ENCODE measurements at places on chromosomes 4 and X. TPM values are rescaled to one million over a fixed set of nuclear protein-coding genes. Genes with fewer than 3 reads are reported as not detected.

Gene MAGEE2
- not detected for total RNA-seq

Gene RTL5
- total RNA-seq, result 1.1 TPM

Gene NOX1
- not detected for total RNA-seq

Gene SFRP2
- under 0.01 TPM for total RNA-seq

Gene FDCSP
- total RNA-seq, result not detected

Gene RNF212
- total RNA-seq, result 0.32 TPM

Gene TRIM60
- total RNA-seq, result not detected

Gene FAM9B
- total RNA-seq, result not detected

All from bladder microvascular endothelial cell (primary cell).